ENCODE measurements at places on chromosomes 4 and X.

DNA sequence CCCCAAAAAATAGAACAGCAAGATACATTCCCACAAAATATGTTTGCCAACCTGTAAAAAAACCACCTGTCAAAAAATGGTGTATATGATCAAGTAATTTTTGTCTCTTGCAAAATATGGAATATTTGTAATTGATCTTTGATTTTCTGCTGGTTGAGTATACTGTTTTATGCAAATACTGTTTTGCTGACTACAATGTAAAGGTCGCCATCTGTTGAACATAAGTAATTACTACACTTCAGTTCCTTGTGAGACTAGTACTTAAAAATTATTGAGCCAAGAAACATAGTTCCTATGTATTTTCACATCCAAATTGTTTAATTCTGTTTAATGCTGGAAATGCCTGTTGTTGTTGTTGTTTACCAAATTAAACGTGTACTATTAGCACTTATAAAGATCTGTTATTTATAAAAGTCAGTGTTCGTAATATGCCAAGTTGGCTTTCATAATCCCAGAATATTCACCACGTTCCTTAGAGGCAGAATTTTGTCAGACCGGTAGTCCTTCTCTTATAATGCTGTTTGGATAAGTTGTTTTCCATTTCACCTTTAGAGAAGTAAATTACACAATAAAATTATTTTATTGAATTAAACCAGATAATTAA lies 144.2 kb downstream of the PDLIM5 start:
- no peak for DNase-seq

- DNase-seq, result no peak
These were observed 12.6 kb downstream of the HTRA3 start for GRCh38 chr4:8282134-8282641.

DNA sequence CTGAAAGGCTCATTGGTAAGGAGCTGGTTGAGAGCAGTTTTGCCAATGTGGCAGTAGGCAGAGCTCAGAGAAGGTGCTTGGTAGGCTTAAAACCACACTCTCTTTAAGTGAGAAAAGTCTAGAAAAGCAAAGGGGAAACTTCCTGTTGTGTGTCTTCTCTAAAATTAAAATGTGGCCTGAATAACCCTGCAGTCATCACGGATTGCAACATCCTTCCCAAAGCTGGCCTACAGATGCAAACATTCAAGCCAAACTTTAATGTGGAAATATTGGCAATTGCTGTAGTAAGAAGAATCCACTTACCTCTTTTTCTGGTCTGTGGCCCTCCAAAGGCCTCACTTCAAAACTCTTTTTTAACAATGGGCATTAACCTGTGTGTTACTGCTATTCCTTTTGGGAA lies 348.5 kb downstream of the OPHN1 start:
- no peak for DNase-seq

DNA sequence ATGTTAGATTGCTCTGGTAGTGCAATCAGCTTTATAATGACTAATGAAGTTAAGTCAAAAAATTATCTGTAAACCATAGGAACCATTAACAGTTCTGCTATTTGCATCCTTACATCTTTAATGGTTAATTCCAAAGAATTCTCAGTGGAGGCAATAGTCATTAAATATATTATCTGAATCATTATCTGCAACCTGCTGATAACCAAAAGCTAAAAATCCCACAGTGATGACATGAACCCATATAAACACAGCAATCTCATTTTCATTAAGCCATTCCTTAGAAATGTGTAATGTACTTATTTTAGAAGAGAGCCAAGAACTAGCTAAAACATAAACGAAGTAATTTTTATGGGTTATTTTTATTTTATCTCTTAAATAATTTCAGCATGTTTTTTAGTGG lies 60.2 kb downstream of the MAGEB16 start:
- no peak for DNase-seq

GRCh38 chr4:53055274-53055673 lies 193.2 kb downstream of the RASL11B start:
- no peak for DNase-seq

GRCh38 chrX:119206203-119206602 lies 29.9 kb upstream of the PGRMC1 start:
- no peak for DNase-seq

DNA sequence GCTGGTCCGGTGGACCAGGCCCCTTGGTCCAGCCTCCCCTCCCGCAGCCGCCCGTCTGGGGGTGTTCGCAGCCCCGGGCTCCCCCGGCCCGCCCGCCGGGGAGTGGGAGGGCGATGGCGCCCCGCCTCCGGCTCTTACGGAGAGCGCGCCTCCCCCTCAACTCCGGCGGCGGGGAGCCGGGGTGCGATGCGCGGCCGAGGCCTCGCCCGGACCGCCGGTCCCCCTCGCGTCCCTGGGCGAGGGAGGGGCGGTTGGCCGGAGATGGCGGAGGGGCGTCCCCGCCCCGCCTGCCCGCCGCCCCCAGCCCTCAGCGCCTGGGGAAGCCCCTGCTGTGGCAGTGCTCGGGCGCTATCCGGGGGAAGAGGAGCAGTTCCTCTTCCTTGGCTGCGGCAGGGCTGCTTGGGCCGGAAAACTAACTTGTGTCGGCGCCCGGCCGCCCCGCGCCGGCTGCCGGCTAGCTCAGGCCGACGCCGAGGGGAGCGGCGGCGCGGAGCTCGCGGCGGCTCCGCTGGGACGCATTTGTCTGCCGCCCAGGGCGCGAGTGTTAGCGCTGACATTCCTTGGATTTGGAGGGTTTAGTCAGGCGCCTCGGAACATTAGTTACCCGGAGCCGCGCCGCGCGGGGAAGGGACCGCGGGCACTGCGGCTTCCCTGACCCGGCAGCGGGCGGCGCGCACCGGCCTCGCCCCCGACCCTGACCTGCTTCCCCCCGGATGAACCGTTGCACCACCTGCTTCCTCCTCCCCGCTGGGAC lies 994 bp downstream of the GALNT7 start:
- peak; percentile 74 for DNase-seq

GRCh38 chr4:93414041-93414550 lies 414.5 kb upstream of the ATOH1 start:
- no peak for DNase-seq

GRCh38 chrX:15269618-15270521 lies at the start of gene ASB9:
Gene ASB9, minus strand, starts transcription at chrX:15270083. Its CDS starts 209 bp downstream, at chrX:15269874.
- DNase-seq, result peak; percentile 19

GRCh38 chr4:174590336-174590735 lies 68.0 kb upstream of the HPGD start:
- DNase-seq, result no peak

- no peak for DNase-seq
These were observed 29.3 kb downstream of the CXorf58 start for GRCh38 chrX:23937100-23937499.

- DNase-seq, result no peak
These were observed 69.4 kb downstream of the STX18 start for GRCh38 chr4:4472344-4472958.

DNA sequence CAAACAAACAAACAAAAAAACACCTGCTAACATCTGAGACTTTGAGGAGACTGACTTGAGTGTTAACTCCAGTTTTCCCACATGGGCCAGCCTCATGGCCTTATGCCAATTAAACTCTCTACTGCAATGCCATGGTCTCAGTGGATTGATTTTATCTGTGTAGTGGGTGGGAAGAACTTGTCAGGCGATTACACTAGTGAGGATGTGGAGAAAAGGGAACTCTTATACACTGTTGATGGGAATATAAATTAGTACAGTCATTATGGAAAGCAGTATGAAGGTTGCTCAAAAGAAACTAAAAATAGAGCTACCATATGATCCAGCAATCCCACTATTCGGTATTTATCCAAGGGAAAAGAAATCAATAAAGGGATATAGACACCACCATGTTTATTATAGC lies 12.8 kb upstream of the XIAP start:
- no peak for DNase-seq

GRCh38 chr4:183303301-183303700 lies 16.8 kb downstream of the CLDN22 start:
- DNase-seq, result no peak

DNA sequence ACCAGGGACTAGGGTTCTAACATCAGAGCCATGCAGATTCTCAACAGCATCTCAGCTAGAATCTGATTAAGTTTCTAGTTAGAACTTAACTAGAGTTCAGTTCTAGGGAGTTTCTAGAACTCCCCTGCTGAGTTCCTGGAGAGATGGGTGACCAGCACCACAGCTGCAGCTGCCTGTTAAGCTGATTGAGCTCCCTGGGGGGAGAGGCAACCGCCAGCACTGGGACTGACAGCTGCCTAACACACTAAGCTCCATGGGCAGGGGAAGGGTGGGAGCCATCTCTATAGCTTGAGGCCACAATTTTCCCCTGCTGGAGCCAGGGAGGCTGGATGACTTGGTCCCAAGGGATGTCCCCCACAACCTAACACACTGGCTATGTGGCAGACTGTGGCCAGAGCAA lies 84.2 kb downstream of the CHIC1 start:
- DNase-seq, result no peak

GRCh38 chr4:48748949-48749596 lies 31.0 kb downstream of the FRYL start:
- no peak for DNase-seq

DNA sequence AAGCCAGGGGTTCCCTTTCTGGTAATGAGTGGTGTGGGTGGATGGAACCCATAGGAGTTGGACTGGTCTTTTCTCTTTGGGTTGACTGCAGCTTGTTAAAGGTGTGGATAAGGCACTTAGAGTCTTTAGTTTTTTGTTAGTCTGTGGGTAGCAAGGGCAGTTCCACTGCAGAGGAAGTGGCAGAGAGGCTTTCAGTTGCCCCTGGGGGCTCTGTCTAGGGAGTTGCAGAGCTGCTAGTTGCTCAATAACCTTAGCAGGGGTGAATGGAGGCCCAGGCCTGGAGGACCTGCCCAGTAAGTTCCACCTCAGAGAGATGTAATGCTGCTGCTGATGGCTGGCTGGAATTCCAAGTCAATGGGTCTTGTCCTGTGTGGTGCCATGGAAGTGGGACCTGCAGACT lies 282.6 kb upstream of the NDST4 start:
- no peak for DNase-seq

DNA sequence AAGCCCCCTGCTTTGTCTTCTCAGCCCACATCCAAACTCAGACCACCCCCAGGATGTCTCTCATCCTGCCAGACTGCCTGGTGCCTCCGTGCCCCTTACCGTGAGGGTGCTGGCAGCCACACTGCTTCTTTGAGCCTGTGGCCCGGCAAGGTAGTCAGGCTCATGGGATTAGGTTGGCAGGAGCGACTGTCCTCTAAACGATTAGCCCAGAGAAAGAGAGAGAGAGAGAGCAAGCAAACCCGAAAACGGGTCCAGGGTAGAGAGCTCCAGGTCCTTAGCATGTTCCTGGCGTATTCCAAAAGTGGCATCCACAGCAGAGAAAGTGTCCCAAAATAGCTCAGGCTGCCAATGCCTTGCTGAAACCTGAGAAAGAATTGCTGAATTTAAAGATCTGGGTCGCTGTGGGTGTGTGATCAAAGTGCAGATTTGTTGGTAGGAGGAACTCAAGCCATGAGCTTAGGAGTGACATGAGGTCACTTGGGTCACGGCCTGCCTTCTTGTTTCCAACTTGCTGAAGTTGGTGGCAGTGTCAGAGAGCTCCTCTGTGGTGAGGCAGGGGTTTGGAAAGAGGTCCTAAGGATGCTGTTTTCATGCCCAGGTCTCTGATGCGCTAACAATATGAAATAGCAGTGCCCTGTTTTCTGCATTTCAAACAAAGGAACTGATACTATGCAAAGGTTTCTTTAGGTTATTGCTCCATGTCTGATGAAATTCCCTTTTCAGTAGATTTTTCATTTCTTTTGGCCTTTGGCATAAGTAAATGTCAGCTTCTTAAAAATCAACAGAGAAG lies 81.6 kb downstream of the RTL9 start:
- DNase-seq, result peak; percentile 33

GRCh38 chr4:169124661-169125060 lies 114.6 kb upstream of the CBR4 start:
- no peak for DNase-seq

DNA sequence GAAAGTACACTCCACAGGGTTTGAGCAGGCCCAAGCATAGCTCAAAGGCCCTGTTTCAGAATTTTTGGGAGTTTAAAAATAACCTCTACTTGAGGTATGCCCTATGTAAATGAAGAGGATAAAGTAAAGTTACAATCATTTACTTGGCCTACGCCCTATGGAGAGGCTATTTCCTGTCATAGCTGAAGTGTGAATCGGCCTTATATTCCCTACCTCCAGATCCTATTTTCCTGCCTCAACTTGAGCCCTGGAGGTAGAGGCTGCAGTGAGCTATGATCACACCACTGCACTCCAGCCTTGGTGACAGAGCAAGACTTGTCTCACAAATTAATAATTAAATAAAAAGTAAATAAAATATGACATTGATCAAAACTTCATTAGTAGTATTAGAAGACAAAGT lies 11.5 kb upstream of the TXLNG start:
- no peak for DNase-seq

DNA sequence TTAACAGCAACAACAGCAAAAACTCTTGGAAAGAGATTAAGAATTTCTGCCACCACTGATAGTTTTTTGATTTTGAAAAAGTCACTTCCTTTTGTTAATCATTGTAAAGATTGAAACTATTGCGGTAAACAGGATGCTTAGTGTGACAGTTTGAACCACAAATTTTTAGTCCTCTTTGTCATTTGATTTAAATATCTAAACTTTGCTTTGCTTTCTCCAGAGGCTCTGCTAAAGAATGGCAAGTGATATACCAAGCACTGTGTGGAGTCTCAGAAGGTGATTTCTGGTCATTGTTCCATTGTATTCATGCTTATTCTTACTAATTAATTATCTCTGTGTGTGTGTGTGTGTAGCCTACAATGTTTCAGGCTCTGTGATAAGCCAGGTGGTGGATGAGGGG lies 155.6 kb downstream of the BMPR1B start:
- DNase-seq, result no peak

DNA sequence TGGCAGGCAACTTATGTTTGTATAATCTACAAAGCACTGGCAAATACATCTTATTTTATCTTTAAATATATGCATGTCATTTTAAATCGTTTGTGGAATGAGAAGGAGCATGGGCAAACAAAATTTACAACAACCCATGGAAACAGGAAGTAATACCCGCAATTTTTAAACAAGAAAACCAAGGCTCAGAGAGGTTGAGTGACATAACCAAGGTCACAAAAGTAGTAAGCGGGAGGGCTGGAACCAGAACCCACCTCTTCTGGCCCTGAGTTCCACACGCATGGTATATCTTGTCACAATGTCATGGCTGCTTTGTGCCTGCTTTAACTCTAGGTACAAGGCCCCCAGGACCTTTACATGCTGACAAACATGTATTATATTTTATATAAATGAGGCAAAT lies 52.9 kb downstream of the SLC7A11 start:
- DNase-seq, result no peak

GRCh38 chr4:3663791-3664190 lies 102.4 kb upstream of the ADRA2C start:
- DNase-seq, result no peak

DNA sequence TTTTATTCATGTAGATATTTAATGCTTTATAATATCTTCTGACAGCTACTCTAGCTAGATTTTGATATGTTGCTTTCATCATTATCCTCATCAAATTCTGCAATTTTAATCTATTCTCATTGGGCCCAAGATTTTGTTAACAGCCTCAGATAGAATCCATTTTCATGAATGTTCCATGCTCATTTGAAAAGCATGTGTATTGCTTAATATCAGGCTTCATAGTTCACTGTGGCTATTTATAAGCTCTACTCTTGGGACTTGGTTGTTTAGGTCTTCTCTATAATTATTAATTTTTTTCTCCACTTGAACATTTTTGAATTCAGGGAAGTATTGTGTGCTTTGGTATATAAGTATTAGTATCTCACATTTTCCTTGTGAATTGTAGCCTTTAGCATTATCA lies 41.8 kb downstream of the RAB40A start:
- no peak for DNase-seq
